ENCODE measurements at places on chromosomes 13 and 19.

GRCh38 chr13:109447667-109448066, 338.7 kb downstream of the IRS2 start:
- DNase-seq, result no peak

DNA sequence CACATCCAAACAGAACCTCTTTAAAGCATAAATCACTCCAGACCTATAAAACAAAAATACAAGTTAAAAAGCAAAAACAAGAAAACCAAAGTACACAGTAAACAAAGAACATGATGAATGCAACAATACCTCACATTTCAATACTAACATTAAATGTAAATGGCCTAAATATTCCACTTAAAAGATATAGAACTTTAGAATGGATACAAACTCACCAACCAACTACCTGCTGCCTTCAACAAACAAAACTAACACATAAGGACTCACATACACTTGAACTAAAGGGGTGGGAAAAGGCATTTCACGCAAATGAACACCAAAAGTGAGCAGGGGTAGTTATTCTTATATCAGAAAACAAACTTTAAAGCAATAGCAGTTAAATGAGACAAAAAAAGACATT, 44.9 kb upstream of the PABPC3 start:
- no peak for DNase-seq

DNA sequence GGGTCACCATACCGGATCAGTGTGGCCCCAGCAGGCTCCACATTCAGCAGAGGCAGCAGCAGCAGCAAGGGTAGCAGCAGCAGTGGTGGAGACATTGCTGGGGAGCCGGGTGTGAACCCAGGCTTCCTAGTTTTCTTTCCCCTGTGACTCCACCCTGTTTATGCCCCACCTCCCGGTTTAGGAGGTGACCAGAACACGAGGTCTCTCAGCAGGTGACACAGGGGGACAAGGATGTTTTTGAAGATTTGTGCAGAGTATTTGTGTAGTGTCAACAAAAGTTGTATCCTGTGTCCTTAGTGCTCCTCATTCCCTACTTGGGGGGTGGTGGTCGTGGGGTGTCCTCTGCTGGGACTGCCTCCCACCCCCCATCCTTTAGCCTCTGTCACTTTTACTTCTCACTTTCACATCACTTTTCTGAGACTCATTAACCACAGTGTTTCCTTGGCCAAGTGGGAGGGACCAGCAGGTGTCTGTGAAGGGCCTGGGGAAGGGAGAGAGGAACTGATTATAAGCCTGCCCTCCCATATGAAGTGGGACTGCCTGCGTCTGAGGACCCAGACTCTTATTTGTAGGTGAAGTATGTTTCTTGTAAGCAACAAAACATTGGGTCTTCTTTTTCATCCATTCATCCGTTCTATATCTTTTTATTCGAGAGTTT, 15.6 kb upstream of the KCNC3 start:
- DNase-seq, result no peak

GRCh38 chr13:111177921-111178320, 62.8 kb downstream of the ARHGEF7 start:
- no peak for DNase-seq

GRCh38 chr19:49680421-49681351, 3.6 kb downstream of the PRMT1 start:
- peak; percentile 88 for DNase-seq

DNA sequence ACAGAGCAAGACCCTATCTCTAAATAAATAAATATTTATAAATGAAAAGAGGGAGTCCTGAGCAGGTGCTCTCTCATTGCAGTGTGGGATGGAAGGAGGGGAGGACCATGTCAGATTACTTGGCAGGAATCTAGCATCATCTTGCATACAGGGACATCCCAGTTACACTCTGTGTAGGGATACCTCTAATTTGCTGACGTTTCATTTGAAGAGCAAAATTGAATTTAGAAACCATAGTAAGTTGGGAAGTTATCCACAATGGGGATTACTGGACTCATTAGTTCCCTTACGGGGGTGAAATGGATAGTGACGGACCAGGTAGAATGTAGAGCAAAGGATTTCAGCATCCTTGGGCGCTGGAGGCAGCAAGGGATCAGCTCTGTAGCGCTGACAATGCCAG, 52.1 kb downstream of the ARHGEF18 start:
- DNase-seq, result no peak

GRCh38 chr19:55383279-55384130, 587 bp downstream of the TMEM238 start:
- peak; percentile 74 for DNase-seq

- peak; percentile 3 for DNase-seq
Observed at GRCh38 chr13:112204346-112205327, 137.7 kb downstream of the SOX1 start.

DNA sequence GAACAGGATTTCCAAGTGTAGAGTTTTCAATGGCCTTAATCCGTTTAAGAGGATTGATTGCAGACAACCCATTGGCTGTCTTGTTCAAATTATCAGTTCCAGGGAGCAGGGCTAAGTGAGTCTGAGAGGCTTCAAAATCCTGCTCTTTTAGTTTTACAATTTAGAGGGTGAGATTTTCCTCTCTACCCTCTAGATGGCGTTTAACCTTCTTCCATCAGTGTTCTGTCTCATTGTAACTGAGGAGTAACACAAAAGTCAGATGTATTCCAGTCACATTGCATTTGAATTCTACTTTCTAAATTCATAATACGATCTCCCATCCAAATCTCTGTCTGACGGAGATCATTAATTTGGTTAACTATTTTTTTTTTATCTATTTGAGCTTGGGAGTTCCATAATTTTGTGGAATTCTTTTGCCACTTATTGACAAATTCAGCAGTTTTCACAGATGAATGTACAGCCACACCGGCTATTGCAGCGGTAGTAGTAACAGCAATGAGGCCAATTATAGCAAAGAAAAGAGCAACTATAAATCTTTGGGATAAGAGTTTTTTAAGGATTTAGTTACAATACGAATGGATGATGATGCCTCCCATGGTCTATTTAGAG, 7.8 kb upstream of the C19orf84 start:
- DNase-seq, result no peak

- DNase-seq, result no peak
Observed at GRCh38 chr19:4987256-4987655, 18.3 kb downstream of the KDM4B start.

- no peak for DNase-seq
Observed at GRCh38 chr13:74388626-74389025, 254.4 kb upstream of the KLF12 start.

- DNase-seq, result no peak
Observed at GRCh38 chr13:88623150-88623549, 952.0 kb downstream of the SLITRK5 start.

DNA sequence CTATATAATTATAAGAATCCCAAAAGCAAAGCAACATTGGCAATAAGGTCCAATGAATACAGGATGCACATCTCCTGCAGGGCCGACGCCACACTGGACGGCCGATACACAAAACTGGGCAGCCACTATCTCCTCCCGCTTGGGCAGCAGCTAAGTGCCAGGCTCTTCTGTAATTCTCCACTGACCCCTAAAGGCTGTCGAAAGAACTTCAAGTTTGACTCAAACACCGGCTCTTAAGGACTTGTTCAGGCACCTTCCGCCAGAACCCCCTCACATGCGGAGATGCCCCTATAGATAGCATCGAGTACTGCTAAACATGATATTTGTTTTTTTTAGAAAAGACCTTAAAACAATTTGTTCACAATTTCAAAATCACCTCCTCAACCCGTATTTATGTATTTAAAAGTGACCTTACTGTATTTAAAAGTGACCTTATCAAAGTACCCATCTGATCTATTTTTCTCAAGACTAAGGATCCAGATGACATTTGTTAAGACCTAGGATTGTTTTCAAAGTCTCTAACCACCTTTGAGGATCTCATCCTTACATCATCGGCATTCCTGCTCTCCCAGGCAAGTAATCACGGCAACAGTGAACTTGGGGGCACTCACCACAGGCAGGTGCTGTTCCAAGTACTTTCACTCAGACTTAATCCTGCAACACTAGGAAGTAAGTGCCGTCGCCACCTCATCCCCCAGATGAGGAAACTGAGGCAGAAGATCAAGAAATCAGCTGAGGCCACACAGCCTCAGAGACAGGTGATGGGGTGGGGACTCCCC, 77.8 kb downstream of the TUBGCP3 start:
- DNase-seq, result peak; percentile 70

- DNase-seq, result no peak
Observed at GRCh38 chr13:31008400-31009115, 76.1 kb downstream of the TEX26 start.

DNA sequence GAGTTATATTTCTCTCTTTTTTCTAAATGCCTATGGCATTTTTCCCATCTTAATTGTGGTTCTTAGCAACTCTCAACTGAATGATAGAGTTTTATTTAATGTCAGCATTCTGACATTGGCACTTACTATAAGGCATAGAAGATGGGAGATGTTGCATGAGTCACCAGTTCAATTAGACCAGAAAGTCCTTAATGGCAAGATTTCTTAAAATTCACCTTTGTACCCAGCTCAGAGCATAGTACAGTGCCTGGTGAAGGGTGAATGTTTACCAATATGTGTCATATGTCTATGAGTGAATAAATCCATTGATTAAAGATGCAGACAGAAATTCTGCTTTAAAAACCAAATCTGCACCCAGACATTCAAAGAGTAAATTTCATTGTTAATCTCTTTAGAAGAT, 526.9 kb downstream of the EFNB2 start:
- DNase-seq, result no peak

GRCh38 chr19:2560369-2560768, 84.4 kb downstream of the GADD45B start:
- no peak for DNase-seq

- no peak for DNase-seq
Observed at GRCh38 chr19:8395621-8396082, 5.5 kb downstream of the RAB11B start.

DNA sequence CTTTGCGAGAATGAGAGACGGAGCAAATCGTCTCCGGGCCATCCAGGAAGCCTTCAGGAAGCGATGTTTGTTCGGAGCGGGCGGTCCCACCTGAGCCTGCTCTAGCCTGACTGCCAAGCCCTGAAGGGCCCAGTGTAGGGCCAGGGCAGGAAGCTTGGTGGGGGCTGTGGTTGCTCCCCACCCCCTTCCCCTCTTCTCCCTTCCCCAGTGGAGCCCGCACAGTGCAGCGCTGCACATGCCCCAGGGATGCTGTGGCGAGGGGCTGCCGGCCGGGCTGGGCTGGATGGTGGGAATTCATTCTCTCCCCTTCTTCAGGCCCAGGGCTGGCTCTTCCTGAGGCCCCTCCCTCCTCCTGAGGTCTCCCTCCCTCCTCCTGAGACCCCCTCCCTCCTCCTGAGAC, 7.1 kb upstream of the GRTP1 start:
- DNase-seq, result no peak

- DNase-seq, result no peak
Observed at GRCh38 chr19:15779756-15780476, 7.5 kb upstream of the OR10H5 start.

- DNase-seq, result no peak
Observed at GRCh38 chr13:112959701-112960542, 9.1 kb upstream of the MCF2L start.

DNA sequence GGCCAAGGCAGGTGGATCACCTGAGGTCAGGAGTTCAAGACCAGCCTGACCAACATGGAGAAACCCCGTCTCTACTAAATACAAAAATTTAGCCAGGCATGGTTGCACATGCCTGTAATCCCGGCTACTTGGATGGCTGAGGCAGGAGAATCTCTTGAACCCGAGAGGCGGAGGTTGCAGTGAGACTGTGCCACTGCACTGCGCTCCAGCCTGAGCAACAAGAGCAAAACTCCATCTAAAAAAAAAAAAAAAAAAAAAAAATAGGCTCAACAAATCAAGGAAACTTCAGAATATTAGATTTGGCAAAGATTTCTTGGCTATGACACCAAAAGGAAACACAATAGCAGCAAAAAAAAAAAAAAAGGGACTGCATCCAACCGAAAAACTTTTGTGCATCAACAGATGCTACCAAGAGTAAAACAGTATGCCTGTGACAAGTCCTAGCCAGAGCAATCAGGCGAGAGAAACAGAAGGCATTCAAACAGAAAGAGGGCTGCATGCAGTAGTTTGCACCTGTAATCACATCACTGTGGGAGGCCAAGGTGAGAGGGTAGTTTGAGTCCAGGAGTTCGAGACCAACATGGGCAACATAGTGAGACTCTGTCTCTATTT, 23.8 kb downstream of the ZNF160 start:
- DNase-seq, result no peak

DNA sequence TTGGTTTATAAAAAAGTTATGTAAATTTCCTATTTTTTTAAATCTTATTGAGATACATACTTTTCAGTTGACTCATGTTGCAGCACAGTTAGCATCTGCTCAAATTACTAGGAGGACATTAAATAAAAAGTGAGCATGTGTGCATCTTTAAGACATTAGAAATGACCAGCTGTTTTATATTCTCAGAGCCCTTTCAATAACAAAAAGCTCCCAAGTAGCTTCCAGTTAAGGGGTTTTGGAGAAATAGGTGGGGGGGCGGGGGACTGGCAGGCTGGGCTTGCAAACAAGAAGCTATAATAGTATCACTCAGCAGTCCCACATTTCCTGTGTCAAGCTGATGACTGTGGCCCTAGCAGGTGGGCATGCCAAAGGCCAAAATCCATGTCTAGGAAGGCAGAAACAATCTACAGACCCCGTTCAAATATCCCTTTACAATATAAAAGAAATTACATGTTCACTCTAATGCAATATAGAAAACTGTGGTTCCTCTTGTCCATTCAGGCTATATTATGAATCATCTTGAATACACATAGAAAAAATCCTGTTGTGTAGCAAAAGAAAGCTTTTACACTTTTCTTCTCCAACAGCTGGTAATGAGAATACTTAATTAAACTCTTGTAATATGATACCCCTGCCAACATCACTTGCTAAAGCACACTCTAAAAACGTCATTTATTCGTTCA, 1713.2 kb upstream of the SLC10A2 start:
- no peak for DNase-seq

DNA sequence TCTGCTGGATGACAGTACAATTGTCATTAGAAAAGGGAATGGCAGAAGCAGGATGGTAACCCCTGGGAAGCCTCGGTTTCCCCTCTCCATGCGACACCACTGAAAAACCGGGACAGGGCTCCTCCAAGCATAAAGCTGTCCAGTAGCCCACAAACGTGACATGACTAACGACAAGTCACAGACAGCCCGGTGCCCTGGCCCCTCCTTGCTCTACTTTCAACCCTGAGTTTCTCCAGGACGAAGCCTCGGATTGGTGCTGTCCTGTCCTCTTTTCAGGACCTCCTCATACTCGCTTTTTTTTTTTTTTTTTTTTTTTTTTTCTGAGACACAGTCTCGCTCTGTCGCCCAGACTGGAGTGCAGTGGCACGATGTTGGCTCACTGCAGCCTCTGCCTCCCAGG, 16.3 kb downstream of the DPP9 start:
- no peak for DNase-seq

- DNase-seq, result no peak
Observed at GRCh38 chr13:41177616-41178015, 16.8 kb downstream of the KBTBD7 start.

GRCh38 chr13:31192306-31192705, 7.5 kb upstream of the B3GLCT start:
- DNase-seq, result no peak

DNA sequence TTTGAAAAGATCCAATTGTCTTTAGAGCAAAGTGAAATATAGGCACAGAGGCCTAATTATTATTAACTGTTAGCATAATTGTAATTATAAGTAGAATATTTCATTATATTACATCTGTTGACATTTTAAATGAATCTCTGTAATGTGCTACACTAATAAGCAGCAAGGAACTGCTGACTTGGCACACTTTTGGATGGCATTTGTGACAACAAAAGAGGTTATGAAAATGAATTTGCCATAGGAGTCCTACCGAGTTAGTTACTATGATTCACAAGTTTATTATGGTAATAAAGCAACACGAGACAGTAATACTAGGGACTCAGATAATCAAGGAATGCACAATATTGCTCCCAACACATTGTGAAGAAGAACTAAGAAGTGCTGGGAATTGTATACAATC, 213.8 kb upstream of the PCDH9 start:
- no peak for DNase-seq
